ENCODE measurements at places on chromosomes 11 and 22. TPM values are rescaled to one million over a fixed set of nuclear protein-coding genes. Genes with fewer than 3 reads are reported as not detected.

The C1QTNF4 gene
- total RNA-seq: 0.25 TPM

The RIMBP3C gene
- 0.22 TPM for total RNA-seq

The GNG3 gene
- not detected for total RNA-seq

The ESAM gene
- total RNA-seq: 63.0 TPM

The OR4A47 gene
- not detected for total RNA-seq

The TBRG1 gene
- total RNA-seq: 35.6 TPM

DNA sequence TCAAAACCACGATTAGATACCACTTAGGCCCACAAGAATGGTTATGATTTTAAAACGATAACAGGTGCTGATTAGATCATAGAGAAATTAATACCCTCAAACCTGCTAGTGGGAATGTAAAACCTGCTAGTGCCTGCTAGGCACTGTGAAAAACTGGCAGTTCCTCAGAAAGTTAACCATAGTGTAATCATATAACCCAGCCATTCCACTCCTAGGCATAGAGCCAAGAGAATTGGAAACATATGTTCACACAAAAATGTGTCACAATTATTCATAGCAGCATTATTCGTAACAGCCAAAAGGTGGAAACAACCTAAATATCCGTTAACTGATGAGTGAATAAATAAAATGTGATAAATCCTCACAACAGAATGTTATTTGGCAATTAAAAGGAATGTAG lies 122.2 kb upstream of the SYN3 start:
- DNase-seq: no peak

GRCh38 chr22:40674274-40674673 lies 5.0 kb upstream of the MCHR1 start:
- DNase-seq: no peak

DNA sequence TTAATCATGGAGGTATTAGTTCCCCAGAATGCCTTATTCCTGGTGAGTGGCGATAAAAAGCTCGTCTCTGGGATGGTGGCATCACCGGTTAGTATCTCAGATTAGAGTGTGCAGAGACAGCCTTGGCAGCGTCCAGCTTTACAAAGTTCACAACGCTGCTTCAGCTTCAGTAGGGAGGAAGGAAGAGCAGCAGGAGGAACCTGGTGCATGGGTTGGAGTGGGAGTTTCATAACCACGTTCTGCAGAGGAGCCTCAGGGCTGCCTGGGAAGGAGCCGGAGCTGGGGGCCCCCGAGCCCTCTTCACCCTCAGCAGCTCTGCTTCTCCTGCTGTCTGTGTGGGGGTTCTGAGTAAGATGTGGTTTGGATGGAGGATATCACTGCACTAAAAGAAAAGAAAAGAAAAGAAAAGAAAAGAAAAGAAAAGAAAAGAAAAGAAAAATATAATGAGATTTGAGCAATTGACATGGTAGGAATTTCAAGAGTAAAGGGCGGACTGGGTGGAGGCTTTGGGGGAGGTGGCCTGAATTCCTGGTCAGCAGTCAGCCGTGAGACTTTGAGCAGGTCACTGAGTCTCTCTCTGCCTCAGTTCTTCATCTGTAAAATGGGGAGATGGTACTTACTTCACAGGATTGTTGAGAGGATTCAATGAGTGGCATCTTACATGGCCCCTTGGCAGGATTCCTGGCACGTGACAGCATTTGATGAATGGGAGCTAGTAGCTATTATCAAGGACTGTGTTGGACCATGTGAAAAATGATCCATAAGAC lies 6.5 kb downstream of the ASPHD2 start:
- no peak for DNase-seq

DNA sequence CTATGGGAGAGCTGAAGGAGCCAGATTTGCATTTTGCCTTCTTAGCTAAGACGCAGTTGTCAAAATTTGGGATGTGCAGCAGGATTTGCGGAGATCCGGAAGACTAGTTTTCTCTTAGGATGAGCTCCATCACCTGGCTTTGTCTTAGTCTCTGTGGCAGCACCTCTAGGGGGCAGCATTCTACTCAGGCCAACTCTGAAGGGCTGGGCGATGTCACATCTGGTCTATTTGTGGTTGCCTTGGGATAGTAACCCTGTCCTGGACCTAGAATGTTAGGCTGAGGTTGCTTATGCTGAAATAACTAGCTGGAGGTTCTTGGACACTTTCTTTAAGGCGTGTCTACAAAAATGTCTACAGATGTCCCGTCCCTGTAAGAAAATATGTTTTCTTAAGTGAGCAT lies 116.2 kb downstream of the FAT3 start:
- DNase-seq: no peak

DNA sequence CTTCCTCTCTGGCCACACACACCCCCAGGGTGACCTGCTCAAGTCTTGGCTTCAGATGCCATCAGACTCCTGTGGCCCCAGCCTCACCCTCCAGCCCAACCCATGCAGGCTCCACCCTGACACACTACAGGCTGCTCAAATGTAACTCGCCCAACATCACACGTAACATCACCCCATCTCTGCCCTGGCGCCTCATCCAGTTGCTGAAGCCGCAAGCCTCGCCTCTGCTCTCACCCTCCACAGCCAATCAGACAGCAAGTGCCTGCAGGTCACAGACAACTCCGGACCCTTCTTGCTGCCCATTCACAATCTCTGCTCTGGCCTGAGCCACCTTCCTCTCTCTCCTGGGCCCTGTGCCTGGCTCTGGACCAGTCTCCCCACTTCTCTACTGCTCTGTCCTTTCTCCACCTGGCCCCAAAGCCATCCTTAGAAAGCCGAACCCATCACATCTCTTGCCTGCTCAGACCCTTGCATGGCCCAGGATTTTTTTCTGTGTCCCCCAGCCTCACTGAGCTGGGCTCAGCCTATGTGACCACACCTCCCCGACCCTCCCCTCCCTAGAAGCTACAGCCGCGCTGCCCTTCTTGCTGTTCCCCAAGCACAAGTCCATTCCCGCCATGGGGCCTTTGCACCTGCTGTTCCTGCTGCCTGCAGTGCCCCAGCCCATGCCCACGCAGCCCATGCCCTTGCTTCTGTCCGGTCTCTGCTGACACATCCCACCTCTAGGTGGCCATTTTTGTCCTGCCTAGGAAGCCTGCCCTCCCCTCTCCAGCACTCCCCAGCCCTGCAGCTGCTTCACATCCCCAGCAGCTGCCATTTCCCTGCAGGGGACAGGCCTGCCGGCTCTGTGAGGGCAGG lies 333.9 kb downstream of the CTTN start:
- DNase-seq: no peak

DNA sequence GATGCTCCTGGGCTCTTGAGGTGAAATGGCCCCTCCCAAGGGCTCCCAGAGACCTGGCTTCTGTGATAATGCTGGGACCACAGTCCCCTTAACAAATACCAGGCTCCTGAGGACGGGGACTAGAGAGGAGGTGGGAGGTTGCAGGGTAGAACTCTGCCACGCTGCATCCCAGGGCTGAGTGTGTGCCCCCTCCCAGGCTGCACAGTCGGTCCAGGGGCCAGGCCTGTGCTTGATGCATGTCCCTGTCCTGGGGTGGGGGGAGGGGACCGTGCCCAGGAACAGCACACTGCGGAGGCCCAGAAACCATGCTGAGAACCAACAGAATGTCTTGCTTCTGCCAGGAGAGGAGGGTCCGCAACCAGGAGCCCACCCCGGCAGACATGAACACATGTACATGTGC lies 9.3 kb downstream of the CSF2RB start:
- DNase-seq: no peak

DNA sequence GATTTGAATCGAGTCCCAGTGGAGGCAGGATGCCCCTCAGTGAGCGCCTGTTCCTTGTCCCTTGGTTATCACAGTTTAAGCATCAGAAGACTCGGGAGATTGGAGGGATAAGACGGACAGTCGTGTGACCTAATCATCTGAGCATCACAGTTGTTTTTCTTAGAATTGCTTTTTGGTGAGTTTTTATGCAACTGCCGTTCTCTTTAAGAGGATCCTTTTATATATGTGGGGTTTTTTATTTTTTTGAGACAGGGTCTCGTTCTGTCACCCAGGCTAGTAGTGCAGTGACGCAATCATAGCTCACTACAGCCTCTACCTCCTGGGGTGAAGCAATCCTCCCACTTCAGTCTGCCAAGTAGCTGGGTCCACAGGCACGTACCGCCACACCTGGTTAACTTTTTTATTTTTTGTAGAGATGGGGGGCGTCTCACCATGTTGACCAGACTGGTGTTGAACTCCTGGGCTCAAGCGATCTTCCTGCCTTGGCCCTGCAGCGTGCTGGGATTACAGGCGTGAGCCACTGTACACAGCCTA lies 16.5 kb downstream of the NUP50 start:
- DNase-seq: no peak

DNA sequence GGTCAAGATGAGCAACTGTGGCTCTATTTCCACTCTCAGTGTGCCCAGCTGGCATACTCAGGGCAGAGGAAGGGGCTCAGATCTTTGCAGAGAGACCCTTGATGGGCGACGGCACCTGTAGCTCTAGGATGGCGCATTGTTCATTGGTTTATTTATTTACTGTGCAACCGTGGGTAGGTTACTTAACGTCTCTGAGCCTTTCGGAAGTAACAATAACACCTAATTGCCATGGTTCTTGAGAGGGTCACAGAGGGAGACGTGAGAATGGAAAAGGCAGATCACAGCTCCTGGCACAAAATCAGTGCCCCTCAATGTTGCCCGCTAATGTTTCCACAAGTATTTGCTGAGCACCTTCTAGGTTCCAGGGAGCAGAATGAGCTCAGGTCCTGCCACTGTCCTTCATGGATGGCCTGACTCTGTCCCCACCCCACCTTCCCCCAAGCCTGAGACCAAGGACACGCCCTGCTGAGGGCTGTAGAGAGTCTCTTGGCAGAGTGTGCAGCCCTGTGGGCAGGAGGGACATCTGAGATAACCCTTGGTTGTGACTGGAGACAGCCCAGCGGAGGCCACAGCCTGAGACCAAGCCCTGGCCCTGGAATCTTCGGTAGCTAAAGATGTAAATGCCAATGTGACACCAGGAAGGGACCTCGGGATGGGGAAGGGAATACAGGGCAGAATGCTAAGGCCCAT lies 780 bp upstream of the ALDH3B2 start:
- DNase-seq: no peak

DNA sequence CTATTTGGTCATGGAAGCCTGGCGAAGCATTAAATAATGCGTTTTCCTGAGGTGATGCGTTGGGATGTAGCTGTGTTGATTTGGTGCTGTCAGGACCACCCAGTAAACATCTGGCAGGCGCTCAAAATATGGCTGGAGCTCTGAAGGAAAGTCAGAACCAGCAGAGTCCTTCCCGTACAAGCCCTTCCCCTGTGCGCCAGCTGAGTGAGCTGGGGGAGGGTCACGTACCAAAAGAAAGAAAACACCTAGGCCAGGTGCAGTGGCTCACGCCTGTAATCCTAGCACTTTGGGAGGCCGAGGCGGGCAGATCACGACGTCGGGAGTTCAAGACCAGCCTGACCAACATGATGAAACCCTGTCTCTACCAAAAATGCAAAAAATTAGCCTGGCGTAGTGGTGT lies 55.6 kb upstream of the CECR2 start:
- no peak for DNase-seq

DNA sequence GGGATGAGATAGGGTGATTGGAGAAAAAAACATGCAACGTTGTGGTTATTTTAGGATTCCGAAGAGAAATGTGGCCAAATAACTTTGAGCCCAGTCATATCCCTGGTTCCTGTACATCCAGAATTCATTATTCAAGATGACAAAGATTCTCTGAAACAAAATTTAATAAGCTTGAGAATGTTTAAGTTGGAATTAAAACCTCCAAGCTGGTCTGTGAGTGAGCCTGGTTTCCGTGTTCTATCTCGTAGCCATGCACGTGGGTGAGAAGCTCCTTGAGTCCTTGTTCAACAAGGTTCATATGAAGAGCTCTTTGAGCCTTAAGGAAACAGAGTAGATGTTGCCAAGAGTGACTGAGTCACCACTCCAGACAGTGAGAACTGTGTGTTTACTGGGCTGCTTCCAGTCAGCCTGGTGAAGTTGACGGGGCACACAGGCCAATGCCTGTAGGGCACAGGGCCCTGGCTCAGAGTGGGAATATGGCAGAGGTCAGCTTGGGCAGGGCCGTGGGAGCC lies 206.5 kb downstream of the NAV2 start:
- no peak for DNase-seq

- DNase-seq: peak; percentile 28
Observed at GRCh38 chr11:88152381-88152780, 22.9 kb downstream of the RAB38 start.

- no peak for DNase-seq
Observed at GRCh38 chr11:93323747-93324146, 6.8 kb upstream of the DEUP1 start.

- peak; percentile 71 for DNase-seq
Observed at GRCh38 chr11:119316729-119317591, at the start of gene MCAM. Gene MCAM, minus strand, starts transcription at chr11:119317130. Its CDS starts 29 bp downstream, at chr11:119317101.

DNA sequence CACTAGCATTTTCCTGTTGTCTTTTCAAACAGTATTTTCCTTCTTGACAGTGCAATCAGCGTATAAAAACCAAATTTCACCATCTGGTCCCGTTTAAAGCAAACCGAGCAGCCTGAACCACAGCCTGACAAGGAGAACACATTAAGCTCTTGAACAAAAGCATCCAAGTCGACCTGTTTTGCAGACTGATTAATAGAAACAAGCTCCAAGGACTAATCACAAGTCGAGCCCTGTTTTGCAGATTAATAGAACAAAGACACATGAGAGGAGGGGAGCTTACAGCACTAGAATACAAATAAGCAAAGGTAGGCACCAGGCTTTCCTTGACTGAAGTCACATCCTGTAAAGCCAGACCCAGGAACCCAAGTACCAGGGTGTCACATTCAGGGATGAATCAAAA lies 104.8 kb downstream of the MPPED2 start:
- DNase-seq: no peak

GRCh38 chr11:11220786-11221185 lies 132.3 kb downstream of the CSNK2A3 start:
- DNase-seq: no peak

- no peak for DNase-seq
Observed at GRCh38 chr11:76293189-76293631, 86.9 kb upstream of the WNT11 start.

GRCh38 chr11:19769820-19770219 lies 57.2 kb downstream of the NAV2 start:
- DNase-seq: no peak

GRCh38 chr11:34012734-34013133 lies 38.8 kb upstream of the CAPRIN1 start:
- DNase-seq: no peak

- no peak for DNase-seq
Observed at GRCh38 chr11:80886684-80887083, 1445.9 kb upstream of the TENM4 start.

GRCh38 chr11:44539971-44540370 lies 25.5 kb upstream of the CD82 start:
- no peak for DNase-seq

All from kidney (tissue), 22 donors.